ENCODE measurements at places on chromosomes 16 and 17. TPM values are rescaled to one million over a fixed set of nuclear protein-coding genes. Genes with fewer than 3 reads are reported as not detected.
A peak's percentile ranks its signal among the peaks of the same experiment; 100 is the strongest.

DNA sequence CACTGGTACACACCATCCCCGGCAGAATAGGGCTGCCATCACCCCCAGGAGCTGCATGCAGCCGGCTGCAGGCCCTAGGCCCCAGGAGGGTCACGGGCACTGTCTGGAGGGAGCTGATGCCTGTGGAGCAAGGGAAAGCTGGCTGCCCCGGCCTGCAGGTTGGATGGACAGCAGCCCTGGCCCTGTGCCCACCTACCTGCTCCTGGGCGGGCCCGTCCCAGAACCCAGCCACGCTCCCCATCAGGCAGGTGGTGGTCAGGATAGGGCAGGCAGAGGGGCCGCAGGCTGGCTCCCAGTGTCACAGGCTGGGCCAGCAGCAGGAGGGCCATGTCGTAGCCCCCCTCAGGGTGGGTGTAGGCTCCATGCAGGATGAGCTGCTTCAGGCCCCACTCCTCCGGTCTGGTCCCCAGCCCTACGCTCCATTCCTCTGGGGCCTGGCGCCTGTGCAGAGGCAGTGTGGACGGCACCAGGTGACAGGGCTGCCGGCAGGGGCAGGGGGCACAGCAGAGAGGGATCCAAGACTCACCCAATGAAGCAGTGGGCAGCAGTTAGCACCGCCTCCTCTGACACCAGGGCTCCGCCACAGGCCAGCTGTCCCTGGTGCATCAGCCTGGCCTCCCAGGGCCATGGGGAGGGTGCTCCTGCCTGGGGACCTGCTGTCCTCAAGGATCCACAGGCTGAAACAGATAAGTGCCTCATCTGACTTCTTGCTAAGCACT is 4.0 kb downstream of the PRSS53 start:
- DNase-seq: no peak

DNA sequence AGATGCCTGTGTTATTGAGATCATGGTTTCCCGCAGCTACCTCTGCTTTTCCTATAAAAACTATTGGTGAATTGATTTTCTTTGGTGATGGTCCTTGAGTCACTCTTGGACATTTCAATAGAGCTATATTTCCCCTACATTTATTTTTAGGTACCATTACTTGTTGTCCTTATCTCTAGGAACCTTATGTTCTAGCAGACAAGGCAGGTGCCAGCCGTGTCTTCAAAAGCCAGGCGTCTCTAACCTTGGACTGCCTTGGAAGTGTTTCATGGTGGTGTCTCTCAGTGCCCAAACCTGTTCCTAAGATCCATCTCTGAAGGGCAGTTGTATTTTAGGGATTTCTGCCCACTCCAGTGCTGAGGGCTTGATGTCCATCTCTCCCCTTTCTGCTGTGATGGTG is 77.4 kb upstream of the CLEC18A start:
- no peak for DNase-seq

DNA sequence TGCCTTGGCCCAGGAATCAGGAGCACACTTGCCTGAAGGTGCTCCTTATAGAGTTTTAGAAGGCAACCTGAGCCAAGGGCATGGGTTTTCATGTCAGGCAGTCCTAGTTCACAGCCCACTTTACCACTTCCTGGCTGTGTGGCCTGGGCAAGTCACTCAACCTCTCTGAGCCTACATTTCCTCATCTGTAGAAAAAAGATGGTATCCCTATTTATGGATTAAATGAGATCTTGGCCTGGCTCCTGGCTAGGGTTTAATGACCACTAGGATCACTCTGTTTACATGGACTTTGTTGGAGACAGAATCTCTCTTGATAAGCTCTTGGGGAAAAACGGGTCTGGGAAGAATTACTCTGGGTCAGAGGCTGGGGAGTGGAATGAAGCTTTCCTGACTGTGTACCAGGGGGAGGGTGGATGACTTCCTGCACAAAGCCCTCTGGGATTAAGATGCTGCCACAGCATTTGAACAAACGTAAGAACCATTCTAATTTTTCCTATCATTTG is 2.3 kb downstream of the MT2A start:
- DNase-seq: no peak

DNA sequence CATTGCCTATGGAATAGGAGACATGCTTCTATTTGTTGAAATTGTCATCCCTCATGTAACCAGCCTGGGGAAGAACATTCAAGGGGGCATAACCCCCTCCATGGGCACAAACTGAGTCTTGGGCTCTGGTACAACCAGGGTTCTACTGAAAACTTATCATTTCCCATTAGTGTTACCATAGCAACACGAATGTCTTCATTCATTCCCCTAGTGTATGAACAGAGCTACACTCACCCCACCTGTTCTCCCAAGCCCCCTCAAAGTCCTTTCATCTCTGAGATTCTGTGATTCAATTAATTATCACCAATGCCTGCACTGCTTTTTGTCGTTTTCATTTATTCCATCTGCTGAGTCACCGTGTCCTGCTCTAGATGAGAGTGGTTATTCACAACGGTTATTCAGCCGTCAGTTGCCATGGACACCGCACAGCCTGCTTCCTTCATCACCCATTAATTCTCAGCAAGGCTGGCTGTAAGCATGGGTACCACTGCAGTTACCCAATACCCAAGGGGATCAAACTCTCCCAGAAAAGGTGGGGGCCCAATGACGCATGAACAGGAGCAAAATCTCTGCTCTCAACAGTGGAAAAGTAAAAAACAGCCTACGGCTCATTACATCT is 1.6 kb upstream of the GAST start:
- DNase-seq: no peak

- no peak for DNase-seq
Measured at GRCh38 chr17:13005530-13005929, 12.3 kb downstream of the ELAC2 start.

DNA sequence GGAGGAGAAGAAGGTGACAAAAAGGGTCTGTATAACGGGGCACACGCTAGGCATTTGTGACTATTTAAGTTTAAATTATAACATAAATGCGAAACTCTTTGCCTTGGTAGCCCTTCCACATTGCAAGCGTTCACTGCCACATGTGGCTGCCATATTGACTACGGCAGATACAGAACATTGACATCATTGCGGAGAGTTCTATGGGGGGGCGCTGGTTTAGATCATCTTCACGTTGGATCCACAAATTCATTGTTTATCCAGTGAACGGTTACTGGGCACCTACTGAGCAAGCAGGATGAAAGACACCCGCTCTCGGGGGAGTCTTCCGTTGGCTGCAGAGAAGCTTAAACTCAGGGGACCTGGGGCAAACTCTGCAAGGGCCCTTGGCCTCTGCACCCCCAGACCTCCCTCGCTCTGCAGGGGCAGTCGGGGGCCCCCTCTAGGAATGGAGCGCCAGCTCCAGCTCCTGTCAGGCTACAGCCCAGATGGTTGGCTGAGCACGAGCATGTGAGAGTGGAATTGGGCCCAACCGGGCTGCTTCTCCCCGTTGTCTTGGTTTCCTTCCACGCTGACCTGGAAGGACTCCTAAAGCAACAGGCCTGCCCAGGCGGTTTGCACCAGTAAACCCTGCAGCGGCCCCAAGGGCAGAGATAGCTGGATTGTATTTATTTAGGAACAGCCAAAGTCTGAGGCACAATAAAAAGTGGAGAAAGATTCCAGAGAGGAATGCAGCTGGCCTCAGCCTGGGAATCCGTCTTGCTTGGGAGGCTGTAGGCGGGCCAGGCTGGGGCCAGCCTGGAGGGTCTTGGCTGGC is 172.2 kb downstream of the SEC14L1 start:
- DNase-seq: peak; percentile 75

DNA sequence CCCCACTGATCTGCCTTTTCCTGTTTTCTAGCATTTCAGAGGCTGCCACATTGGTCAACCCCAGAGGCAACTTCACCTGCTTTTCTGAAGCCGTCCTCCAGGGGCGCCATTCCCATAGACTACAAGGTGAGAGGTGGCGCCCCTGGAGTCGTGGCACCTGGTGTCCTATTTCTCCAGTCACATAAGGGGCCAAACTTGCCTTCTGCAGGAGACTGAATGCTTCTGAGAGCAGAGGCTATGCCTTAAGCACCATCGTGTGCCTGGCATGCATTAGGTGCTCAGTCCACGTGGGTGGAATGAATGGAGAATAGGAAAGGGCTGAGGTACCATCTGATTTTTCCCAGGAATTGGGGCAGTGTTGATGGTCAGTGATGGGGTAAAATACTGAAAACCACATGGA is 164.8 kb downstream of the HAPSTR1 start:
- no peak for DNase-seq

The FN3KRP gene
- 43.0 TPM for polyA plus RNA-seq

The TBC1D28 gene
- polyA plus RNA-seq: not detected

The EME1 gene
- 7.9 TPM for polyA plus RNA-seq
